ENCODE measurements at places on chromosomes 12 and 14.

DNA sequence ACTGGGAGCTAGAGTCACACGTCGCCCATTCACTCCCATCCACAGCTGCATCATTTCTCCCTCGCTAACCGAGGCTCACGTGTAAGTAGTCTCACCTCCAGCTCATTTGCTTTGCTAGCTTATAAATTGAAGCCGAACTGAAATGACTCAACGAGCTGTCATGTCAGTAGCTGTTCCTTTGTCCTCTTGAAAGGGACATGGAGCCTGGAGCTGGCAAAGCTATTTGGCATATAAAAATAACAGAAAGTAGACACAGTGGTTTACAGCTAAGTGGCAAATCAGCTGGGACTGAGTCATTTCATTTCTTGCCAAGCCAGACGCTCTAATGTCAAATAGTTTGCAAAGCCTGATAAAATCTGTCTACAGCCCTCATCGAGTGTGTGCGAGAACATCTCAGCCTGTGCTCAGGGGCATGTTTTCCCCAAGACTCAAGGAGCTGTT lies 114.4 kb upstream of the TMEM233 start:
- DNase-seq = no peak

DNA sequence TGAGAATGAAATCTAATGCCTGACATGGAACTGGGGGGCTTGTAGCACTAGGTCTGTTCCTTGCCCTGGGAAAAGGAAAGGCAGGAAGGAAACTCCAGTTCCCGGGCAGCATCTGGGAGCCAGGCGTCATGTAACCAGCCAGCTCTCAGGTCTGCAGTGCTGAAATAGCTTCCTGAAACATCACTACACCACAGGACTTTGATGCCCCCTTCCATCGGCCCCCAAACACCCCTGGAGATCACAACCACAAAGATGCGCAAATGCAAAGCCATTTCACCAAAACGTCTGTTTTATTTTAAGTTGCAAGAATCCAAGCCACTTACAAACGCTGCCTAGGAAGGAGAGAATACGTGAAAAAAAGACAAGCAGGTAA lies 40.9 kb downstream of the KCTD10 start:
- DNase-seq = no peak

- DNase-seq = no peak
Observed at GRCh38 chr12:128387811-128388422, 120.9 kb downstream of the TMEM132C start.

DNA sequence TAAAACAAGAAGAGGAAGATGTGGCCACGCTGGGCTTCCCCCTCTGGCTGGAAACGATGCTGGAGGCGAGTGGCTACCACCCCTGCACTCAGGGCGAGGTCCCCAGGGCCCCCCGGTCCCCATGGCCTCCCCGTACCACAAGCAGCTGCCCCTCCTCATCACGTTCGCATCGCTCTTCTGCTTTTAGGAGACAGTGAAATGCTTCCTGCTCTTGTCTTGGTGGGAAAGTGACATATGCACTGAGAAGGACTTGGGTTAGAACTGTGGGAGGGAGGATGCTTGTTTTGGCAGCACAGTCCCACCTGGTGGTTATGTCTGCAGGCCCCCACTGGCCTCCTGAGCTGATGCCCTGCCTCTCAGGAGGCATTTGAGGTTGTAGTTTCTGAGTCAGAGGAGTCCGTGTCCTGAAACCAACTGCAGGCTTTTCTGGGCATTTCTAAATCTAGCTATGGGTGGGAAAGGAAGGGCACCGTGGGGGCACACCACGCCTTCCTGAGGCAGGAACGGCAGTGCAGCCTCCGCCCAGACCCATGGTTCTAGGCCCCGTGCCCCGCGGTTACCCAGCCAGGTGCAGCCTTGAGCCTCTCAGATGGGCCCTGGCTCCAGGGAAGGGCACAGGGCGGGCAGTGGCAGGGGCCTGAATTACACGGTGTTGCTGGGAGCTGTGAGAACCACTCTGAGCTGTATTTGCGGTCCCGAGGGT lies 139.3 kb downstream of the ADGRD1 start:
- DNase-seq = no peak

- DNase-seq = no peak
Observed at GRCh38 chr12:120759591-120760348, 34.1 kb downstream of the ACADS start.
